ENCODE measurements at places on chromosomes 6 and 20.

DNA sequence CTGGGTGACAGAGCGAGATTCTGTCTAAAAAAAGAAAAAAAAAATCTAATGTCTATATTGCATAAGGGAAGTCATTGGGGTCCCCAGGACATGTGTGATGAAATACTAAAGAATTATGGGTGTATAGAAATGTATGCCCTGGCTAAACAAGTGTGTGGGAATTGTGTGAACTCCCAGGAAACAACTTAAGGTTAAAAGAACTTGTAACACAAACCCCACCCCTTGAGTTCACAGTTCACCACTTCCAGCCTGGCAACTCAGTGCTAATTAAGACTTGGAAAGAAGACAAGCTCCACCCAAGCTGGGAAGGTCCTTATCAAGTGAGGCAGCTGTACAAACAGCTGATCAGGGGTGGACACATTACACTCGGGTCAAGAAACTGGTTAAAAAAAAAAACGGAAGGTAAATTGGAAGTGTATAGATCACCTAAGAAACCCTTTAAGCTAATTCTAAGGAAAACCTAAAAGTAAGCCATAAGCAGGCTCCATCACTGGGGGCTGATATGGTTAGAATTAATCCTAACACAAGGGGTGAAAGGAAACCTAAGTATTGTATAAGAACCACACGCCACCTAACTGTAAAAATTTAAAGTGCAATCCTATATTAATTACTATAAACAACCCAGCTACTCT is 25.2 kb downstream of the HLA-A start:
- peak; percentile 65 for DNase-seq

GRCh38 chr20:59071216-59071615 is 28.6 kb upstream of the PRELID3B start:
- no peak for DNase-seq

GRCh38 chr20:2663364-2663886 is 591 bp downstream of the IDH3B start:
- no peak for DNase-seq

- no peak for DNase-seq
Observed at GRCh38 chr6:31216208-31216898, 45.9 kb upstream of the POU5F1 start.

GRCh38 chr20:41177636-41178035 is 40.3 kb downstream of the PLCG1 start:
- DNase-seq: no peak

GRCh38 chr6:10463491-10464481 is 48.9 kb upstream of the TFAP2A start:
- DNase-seq: no peak

DNA sequence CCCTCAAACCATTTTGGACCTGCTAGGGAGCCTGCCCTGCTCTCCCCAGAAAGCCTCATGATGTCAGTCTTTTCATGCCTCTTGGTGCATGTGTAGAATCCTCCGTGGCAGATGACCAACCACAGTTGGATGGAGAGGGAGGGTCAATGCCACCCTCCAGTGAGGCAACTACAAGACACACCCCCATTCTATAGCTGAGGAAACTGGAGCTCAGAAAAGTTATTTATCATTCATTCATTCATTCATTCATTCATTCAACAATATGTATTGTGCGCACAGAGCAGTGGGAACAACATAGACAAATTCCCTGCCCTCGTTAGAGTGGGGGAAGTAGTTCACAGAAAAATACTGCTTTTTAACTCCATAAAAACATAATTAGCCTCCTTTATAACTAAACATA is 16.8 kb downstream of the SNRPB start:
- DNase-seq: no peak

DNA sequence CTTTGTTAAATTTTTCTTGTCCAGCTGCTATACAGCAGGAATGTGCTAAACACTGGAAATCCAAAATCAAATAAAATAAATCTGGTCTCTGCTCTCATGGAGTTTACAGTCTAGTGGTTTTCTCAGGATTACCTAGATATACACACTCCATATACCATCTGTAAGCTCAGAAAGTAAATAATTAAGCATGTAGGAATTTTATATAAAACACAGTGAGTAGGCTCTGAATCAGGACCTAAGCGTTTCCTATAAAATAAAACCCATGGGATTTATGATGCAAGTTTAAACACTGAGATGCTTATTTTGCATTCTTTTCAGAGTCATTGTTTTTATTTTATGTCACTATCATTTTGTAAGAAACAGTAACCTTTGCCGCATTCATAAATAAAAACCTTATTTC is 29.7 kb upstream of the UFL1 start:
- DNase-seq: no peak

DNA sequence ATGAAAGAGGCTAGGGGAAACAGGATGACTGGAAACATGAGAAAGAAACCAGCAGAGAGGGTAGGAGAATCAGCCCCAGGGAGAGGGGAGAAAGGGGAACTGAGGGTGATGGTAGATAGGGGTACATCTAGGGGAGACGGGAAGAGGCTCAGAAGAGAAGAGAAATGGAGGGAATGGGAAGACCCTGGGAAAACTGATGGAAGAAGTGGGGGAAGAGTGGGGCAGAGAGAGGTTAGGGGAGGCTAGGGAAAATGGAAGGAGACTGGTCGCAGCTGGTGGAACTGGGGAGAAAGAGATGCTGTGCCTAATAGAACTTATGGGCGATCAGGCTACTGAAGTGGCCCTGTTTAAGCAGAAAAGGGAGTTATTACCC is 548 bp downstream of the PROCR start:
- DNase-seq: no peak

DNA sequence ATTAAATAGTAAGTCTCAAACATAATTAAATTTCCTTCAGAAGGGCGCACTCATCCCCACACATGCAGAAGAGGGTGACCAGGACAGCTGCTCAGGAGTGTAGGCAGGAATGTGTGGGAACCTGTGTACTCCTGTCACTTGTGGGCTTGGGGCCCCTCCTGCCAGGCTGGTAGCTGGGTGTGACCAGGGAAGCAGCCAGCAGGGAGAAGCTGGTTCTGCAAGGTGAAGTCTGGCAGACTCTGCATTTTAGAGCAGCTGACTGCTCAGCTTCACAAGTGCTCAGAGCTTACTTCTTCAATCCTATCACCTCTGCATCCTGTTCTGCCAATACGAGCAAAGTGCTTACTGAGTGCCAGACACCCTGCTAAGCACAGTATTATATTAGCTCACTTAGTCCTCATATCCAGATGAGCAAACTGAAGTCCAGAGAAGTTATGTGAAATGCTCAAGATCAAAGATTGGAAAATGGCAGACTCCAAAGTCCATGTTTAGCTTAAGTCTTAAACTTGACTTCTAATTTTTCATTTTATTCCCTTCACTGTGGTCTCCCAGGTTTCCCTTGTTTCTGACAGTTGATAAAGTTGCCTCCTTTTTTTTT is 27.9 kb downstream of the ELMO2 start:
- no peak for DNase-seq

DNA sequence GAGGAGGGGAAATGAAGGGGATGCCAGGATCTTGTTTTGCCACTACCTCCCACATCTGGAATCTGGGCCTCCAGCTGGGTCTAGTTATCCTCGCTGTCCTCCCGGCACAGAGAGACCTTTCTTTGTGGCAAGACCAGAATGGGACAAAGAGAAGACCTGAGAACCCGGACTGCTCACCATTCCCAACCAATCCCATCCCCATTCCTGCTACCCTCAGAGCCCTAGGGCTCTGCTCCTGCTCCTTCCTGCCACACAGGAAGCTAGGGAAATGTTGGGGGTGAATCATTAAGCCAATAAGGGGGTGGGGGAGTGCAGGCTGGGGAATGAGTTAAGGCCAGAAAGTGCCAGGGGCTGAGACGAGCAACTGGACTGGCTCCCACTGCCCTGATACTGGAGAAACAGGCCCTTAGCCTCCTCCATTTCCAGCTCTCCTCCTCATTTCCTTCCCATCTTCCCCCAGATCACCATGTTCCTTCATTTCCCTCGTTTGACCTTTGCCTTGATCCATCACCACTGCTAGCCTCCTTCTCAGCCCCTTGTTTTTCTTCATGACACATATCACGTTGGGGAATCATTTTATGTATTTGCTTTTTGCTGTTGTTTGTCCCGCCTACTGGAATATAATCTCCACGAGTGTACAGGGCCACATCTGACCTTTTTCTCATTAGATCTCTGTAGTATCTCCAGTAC is 4.6 kb upstream of the IER3 start:
- DNase-seq: no peak

DNA sequence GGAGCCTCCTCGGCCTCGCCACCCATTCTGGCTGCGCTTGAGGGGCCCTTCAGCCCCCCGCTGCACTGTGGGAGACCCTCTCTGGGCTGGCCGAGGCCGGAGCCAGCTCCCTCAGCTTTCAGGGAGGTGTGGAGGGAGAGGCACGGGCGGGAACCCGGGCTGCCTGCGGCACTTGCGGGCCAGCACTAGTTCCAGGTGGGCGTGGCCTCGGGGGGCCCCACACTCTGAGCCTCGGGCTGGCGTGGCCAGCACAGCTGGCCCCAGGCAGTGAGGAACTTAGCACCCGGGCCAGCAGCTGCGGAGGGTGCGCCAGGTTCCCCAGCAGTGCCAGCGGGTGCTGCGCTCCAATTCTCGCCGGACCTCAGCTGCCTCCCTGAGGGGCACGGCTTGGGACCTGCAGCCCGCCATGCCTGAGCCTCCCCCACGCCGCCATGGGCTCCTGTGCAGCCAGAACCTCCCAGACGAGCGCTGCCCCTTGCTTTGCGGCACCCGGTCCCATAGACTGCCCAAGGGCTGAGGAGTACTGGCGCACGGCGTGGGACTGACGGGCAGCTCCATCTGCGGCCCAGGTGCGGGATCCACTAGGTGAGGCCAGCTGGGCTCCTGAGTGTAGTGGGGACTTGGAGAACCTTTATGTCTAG is 6.5 kb downstream of the MUC22 start:
- no peak for DNase-seq

DNA sequence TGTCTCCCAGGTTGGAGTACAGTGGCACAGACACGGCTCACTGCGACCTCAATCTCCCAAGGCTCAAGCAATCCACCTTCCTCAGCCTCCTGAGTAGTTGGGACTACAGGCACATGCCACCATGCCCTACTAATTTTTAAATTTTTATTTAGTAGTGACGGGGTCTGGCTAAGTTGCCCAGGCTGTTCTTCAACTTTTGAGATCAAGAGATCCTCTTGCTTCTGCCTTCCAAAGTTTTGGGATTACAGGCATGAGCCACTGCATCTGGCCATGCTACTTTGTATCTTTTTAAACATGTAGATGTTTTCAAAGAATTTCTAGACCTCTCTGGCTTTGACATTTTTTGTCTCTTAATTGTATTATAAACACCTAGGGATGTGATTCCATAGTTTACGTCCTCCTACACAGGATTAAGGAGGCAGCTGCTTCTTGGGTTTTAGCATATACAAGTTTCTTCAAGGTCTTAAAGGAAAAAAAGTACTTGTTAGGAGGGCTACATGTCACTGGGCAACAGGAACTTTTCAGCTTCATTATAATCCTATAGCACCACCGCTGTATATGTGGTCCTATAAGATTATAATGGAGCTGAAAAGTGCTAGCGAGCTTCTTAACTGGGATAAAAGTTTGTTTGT is 1.3 kb downstream of the ADAT2 start:
- DNase-seq: no peak

GRCh38 chr6:84081222-84081621 is 47.6 kb downstream of the MRAP2 start:
- DNase-seq: no peak

DNA sequence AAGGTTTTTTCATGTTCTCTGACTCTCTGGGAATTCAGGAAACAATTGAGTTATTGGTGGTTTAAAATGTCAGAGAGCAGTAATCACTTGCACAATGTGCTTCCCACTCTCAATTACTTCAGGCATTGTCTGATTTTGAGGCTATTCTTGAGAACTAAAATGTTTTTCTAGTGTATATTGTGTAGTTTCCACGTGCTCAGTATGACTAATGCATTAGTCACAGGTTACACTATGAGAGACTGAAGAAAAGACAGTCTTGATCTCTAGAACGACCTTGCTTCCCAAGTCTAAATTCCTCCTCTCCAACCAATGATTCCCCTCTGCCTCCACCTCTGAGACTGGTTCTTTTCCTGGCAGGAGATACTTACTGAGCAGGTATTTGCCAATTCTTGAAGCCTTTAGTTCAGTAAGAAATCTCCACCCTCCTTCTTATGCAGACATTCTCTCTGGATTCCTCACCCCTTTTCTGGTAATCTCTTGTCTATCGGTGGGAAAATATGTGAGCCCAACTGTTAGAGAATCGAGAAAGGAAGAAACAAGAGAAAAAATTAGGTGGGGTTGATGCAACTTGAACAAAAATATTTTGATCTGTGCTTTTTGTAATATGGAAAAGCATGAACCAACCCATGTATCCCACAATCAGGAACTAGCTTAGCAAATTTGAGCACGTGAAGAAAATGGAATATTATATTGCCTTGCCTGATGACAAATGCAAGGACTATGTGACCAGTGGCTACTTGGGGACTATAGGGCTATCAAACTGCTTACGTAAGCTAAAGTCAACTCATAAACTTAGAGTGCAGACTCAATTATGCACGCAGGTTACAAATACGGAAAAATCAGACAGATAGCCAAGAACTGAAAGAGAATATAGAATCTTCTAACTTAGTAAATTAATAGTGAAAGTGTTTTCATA is 61.1 kb upstream of the SLC22A16 start:
- DNase-seq: peak; percentile 2

GRCh38 chr6:82072751-82073150 is 174.8 kb downstream of the IBTK start:
- DNase-seq: no peak

- DNase-seq: no peak
Observed at GRCh38 chr20:35791821-35792220, 20.0 kb downstream of the PHF20 start.

GRCh38 chr20:5033566-5033965 is 32.3 kb upstream of the SLC23A2 start:
- no peak for DNase-seq
